ENCODE measurements at places on chromosomes 4 and X.
A peak's percentile ranks its signal among the peaks of the same experiment; 100 is the strongest.

DNA sequence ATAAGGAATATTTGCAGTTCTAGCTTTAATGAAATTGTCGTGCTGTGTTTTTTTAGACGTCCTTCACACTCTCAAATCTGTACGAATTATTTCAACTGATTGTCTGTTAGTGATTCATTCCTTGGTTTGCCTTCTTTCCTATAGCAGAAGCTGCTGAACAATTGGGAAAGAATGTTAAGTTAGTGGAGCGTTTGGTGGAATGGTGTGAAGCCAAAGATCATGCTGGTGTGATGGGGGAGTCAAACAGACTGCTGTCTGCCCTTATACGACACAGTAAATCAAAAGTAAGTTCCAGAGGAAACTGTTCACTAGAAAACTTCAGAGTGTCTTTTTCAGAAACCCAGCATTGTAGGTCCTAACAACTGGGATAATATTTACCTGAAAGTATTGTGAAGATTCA lies 159.9 kb downstream of the RAP1GDS1 start:
- no peak for DNase-seq

- DNase-seq = no peak
Observed at GRCh38 chr4:81455897-81456296, 15.8 kb downstream of the RASGEF1B start.

DNA sequence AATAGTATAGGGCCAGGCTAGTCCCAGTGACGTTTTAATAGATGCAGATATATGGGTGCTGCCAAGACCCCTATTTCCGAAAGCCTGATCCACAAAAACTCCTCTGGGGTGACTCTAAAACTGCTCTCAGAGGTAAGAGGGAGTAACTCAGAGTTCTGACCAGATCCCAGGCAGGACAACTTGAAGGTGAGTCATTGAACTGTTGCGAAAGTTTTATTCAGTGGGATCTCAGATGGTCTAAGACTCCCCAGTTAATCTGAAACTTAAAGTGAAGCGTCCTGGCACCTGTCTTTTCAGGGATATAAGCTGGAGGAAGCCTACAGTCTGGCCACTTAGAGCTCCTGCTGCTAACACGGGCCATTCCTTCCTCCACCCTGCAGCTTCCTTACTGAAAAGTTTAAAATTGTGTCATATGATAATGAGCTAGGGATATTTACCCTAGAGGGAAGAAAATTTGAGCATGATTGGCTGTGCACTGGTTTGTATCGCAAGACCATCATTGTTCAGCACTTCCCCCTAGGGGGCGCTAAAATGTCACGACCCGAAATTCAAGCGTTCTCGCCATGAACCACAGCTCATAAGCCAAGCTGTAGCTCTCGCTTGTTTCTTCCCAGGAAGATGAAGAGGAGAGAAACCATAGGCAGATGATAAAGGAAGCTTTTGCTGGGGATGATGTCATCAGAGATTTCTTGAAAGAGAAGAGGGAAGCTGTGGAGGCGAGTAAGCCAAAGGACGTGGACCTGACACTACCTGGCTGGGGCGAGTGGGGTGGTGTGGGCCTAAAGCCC lies 19.5 kb downstream of the UTP14A start:
- peak; percentile 76 for DNase-seq

- DNase-seq = no peak
Observed at GRCh38 chrX:123976706-123977316, 15.3 kb downstream of the STAG2 start.

DNA sequence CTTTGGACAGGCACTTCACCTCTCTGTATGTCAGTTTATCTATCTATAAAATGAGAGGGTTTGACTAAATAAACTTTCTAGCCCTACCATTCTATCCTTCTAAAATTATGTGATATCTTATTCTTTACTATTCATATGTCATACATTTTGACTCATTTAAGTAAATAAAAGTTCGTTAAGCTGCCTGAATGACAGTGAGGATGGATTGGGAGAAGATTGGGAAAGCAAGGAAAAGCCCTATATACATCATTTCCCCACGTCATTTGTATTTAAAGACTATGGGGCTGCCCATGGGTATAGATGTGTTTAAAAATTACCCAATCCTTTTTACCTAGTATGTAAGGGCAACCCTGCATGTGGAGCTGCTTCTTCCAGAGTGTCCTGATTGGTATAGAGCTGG lies 5.3 kb downstream of the SLC16A2 start:
- no peak for DNase-seq

DNA sequence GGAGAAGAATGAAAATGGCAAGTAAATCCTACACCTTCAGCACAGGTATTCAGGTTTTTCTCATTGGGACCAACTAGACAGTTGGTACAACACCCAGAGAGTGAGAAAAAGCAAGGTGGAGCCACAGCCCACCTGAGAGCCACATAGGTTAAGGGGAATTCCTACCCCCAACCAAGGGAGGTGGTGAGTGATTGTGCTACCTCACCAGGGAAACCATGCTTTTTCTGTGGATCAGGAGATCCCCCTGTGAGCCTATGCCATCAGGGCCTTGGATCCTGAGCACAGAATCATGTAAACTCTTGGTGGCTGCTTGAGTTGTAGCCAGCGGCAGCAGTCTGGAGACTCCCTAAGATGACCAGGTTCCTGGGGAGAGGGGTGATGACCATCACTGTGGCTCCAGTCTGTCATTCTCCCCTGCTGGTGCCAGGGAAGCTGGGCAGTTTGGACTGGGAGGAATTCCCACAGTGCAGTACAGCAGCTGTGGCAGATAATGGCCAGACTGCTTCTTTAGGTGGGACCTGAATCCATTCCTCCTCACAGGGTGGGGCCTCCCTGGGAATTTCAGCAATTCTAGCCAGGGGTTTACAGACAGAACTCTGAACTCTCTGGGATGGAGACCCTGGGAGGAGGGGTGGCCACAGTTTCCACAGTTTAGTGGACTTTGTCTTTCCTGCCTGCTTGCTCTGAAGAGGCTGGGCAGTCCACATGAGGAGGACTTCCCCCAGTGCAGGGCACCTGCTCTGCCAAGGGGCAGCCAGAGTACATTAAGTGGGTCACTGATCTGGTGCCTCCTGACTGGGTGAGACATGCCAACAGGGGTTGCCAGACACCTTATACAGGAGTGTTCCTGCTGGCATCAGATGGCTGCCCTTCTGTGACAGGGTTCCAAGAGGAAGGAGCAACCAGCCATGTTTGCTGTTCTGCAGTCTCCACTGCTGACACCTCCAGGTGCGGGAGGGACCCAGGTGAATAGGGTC lies 43.2 kb downstream of the PARM1 start:
- no peak for DNase-seq

GRCh38 chrX:15194146-15194545 lies 75.7 kb downstream of the ASB9 start:
- peak; percentile 38 for DNase-seq
